ENCODE measurements at places on chromosomes 5 and 9.

DNA sequence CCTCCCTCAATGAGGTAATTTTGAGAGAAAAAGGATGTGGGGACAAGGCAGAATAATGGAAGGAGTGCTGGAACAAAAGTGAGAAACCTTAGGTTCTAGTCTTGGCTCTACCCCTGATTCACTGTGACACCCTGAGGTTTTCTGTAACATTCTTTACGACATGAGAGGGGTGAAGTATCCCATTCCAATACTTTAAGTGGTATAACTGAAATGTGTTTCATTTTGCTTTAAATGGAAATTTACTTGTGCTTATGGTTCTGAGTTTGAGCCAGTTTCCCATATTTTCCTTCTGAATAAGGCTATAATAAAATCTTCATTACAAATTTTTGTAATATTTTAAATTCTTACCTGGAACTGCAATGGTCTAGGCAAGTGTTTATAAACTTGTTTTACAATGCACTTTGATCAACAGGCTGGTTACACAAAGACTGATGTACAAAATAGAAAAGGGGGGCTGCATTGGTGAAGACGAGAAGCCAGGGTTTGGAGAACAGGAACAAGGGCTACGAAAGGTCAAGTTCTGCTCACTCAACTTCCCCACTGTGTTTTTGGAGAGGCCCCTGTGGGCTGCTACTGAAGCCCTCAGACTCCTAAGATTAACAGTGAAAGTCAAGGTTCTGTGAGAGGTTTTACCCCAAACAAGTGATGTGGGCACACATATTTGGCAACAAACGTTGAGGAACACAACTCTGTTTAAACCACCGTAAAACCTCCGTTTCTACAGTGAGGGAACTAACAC lies 171.9 kb upstream of the ELL2 start:
- DNase-seq, result peak; percentile 73

GRCh38 chr5:10485142-10485795 lies 43.6 kb downstream of the ROPN1L start:
- DNase-seq, result peak; percentile 72

GRCh38 chr9:38065369-38066075 lies 3.5 kb downstream of the SHB start:
- DNase-seq, result no peak

DNA sequence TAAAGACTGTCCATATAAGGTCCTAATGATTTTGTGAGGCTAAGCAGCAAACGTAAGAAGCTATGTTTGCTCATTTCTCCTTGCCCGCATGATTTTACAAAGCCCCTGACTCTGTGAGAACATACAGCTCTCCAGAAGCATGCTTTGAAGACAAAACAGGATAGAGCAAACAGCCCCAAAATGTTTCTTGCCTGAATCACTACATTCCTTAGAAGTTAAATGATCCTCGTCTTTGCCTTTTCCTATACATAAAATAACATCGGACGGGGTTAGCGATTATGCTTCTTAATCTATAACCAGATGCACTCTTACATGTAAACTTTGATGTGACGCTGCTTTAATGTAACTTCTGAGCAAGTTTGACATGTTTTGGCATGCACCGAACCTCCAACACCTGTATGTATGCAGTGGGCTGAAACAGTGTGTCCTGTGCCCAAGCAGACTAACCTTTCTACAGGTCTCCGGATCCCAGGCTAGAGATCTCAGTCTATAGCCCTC lies 353.7 kb downstream of the CETN3 start:
- peak; percentile 90 for DNase-seq

DNA sequence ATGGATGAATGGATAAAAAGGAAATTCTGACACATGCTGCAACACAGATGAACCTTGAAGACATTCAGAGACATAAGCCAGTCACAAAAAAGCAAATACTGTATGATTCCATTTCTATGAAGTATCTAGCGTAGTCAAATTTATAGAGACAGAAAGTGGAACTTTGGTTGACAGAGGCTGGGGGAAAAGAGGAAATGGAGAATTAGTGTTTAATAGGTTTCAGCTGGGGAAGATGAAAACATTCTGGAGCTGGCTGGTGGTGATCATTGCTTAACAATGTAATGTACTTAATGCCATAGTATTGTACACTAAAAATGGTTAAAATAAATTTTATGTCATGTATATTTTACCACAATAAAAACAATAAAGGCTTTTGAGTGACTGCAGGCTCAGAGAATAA lies 24.2 kb downstream of the PPIC start:
- DNase-seq, result peak; percentile 62

DNA sequence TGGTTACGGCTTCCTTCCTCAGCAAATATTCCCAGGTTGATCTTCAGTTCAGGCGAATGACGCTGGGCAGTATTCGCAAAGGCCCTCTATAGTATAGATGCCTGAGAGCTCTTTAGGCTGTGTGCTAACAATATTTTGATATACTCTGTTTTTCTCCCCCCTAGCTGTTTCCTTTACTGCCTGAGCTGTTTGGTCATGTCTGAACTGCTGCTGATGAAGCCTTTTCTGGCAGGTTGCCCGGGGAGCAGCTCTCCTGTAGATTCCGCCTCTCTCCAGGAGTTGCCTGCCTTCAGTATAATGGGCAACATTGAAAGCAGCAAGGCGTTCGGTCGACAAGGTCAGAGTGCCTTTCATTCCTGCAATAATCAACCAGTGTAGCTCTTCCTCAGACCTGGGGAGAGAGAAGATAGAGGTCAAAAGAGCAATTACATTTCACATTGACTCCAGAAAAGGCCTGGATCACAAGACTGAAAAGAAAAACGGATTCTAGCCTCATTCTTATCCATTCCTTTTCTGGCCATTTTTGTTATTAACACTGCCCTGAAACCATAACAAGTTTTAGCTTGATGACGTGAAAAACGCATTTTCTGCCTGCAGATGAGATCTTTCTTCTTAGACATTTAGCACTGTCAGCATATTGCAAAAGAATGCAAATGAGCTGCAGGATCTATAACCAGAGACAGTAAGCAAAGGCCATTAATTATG lies 60.1 kb upstream of the ZNF608 start:
- DNase-seq, result peak; percentile 85

- peak; percentile 60 for DNase-seq
Measured at GRCh38 chr5:156094001-156094400, 233.0 kb upstream of the SGCD start.

DNA sequence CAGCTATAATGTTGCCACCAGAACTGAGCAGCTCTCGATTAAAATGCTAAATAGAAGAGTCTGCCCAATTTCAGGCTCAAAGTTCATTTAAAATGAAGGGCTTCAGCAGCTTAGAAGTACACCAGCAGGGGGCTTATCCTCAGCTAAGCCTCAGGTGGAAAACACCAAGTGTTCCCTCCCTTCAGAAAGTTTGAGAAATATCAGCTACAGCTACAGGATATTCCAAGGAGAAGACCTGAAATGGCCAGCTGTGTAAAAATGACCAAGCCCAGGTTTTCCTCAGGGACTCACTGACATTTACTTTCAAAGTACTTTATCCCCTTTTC lies 395.4 kb downstream of the DTWD2 start:
- DNase-seq, result no peak

GRCh38 chr5:143699121-143699520 lies 112.8 kb upstream of the HMHB1 start:
- no peak for DNase-seq

DNA sequence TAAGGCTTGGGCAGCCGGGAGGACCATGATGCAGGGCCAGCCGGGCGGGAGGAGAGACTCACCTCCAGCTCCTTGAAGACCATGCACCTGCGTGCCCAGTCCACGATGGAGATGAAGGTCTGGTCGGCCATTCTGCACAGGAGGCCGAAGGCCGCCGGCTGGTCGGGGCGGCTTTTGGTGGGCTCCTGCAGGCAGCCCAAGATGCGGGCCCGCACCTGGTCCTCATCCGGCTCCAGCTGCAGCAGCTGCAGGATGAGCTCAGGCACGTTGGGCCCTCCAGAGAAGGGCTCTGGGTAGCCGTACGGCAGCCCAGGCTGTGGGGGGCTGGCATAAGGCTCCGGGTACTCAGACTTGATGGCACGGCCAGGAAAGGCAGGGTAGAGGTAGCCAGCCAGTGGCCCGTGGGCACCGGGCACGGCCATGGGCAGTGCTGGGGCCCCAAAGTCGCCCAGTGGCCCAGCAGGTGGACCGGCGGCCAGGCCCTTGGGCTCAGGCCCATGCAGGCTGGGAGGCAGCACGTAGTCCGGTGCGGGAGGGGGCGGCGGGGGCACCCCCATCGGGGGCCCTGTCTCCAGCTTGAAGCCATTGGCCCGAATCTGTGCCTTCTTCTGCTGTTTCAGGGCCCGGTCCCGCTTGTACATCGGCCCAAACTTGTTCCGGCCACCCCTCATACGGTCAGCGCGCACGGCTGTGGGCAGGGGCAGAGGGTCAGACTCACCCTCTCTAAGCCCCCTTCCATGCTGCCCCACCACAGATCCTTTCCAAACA lies 7.0 kb downstream of the NR5A1 start:
- DNase-seq, result no peak

DNA sequence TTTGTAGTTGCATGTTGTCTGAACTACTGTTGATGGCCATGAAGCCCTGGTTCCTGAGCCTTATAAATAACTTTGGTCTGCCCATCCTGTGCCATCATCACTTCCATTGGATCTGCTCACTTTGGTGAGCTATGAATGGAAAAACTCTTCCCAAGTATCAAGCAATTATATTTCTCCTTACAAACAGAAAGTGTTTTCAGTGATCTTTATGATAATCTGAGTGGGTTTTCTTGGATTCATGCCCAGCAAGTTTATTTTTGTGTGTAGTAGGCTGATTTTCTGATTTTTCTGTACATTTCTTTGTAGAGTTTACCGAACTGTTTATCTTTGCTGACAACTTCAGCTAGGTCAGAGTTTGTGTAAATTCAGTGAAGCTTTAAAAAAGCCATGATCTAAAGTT lies 31.0 kb downstream of the CAMK4 start:
- no peak for DNase-seq

GRCh38 chr5:145858959-145859358 lies 13.9 kb downstream of the GRXCR2 start:
- DNase-seq, result no peak

DNA sequence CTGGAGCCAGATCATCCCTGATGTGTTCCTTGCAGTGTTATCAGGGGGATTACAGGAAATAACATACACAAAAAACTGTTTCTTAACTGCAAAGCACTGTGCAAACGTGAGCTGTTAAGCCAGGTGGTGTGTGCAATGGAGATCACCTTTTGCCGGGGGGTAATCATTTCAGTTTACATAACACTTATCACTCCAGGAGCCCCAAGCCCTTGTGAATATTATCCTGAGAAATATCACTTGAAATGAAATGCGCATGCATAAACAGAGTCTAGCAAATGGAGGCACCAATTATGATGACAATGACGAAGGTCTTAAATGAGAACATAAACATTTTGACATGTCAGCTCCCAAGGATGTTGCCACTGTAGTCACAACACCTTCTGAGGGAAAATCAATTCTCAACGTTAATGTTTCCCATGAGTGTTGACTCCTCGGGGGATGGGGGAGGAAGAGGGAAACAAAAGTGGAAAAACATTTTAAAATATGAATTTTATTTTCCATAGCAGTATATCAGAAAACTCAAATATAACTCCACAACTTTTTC lies 54.5 kb upstream of the RAD23B start:
- DNase-seq, result no peak

- no peak for DNase-seq
Measured at GRCh38 chr5:172571413-172571812, 69.7 kb upstream of the NEURL1B start.

DNA sequence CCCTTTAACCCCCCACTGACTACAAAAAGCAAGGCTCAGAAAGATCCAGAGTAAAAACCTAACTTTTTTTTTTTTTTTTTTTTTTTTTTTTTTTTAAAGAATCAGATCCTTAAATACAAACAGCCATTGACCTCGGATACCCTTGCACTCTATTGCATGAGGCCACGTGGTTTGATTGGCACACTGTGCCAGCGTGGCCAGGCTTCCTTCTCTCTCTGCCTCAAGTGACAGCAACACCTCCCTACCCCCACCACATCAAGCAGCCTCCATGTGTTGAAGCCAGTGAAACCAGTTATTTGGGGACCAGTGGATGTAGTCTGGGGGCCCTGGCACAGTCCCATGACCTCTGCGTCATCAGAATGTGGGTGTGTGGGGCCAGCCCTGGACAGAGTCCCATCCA lies 71.4 kb downstream of the OTULIN start:
- no peak for DNase-seq

GRCh38 chr9:92977279-92977678 lies 30.0 kb downstream of the FGD3 start:
- DNase-seq, result no peak

DNA sequence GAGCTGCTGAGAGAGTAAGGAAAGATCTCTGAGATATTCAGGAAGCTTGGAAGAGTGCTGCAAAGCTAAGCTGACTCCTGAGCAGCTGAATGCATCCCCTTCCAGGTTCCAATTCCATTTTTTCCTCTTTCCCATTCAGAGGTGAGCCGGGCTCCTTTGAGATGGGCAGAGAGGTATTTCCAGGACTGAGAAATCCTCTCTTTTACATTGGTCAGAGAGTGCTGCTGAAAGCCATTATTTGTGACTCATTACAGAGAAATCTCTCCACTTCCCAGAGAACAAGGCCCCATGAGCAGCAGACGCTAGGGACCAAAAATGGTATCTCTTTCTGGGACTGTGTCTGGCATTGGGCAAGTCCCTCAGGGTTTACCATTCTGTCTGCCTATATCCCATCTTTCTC lies 3.7 kb downstream of the MCTP1 start:
- peak; percentile 39 for DNase-seq

DNA sequence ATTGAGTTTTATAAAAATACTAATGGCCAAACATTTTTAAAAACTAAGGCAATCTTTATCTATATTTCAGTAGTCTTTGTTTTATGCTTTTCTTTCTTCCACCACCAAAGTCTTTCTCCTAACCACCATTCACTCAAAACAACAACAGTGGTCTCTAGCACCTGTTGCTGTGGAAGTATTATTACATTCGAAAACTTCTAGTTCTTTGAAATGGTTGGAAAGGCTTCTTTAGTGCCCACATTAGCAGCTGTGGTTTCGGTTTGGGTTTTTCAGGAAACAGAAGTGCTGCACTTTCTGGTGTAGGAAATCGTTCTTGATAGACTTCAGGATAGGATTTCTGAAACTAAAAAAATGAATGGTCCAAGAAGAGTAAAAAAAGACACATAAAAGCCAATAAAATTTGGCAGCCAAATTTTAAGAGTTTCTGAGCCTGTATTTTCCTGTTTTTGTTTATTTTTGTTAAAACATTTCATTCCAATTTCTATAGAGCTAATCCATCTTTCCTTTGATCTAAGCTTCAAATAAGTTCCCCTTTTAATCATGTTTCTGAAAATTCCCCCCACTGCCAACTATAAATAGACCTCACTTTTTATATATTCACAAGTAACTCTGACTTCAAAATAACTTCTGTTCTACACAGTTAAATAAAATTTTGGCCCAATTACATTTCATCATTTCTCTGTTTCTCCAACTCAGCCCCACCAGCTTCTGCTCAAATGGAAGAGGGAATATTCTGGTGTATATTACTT lies 102.2 kb downstream of the DEPDC1B start:
- no peak for DNase-seq

GRCh38 chr5:118533156-118533555 lies 455.2 kb downstream of the DTWD2 start:
- DNase-seq, result peak; percentile 37

Data from fibroblast of skin of right quadriceps (primary cell).